ENCODE measurements at places on chromosomes 11 and 22. TPM values are rescaled to one million over a fixed set of nuclear protein-coding genes. Genes with fewer than 3 reads are reported as not detected.

The YAP1 gene
- 0.11 TPM for total RNA-seq

The OR8B8 gene
- not detected for total RNA-seq

The BTBD18 gene
- total RNA-seq = not detected

The MMP1 gene
- not detected for total RNA-seq

The ACR gene
- total RNA-seq = not detected

The CST6 gene
- not detected for total RNA-seq

The B4GALNT4 gene
- total RNA-seq = 0.38 TPM

The TRIM51G gene
- not detected for total RNA-seq

The MFRP gene
- total RNA-seq = not detected

The OR51A2 gene
- not detected for total RNA-seq

The SYCE3 gene
- not detected for total RNA-seq

The OR4D5 gene
- total RNA-seq = not detected

The CSNK2A3 gene
- 2.2 TPM for total RNA-seq

The PICK1 gene
- 18.2 TPM for total RNA-seq

The ANO1 gene
- not detected for total RNA-seq

The C11orf52 gene
- total RNA-seq = not detected

The CD3D gene
- 417 TPM for total RNA-seq

The ANO9 gene
- 21.9 TPM for total RNA-seq

The DKK3 gene
- total RNA-seq = 0.23 TPM

The CLDN5 gene
- total RNA-seq = not detected

The MAP6 gene
- 0.11 TPM for total RNA-seq

The MCAM gene
- total RNA-seq = 4.8 TPM

The OR2AT4 gene
- total RNA-seq = not detected

The CRYBB3 gene
- not detected for total RNA-seq

The HEPN1 gene
- total RNA-seq = not detected

The PGR gene
- not detected for total RNA-seq

The OR5B21 gene
- 0.30 TPM for total RNA-seq

The F2 gene
- total RNA-seq = not detected

The LGALS12 gene
- total RNA-seq = not detected

The MS4A8 gene
- total RNA-seq = not detected

The RRP7A gene
- total RNA-seq = 181 TPM

The MMP27 gene
- total RNA-seq = not detected

The EXPH5 gene
- total RNA-seq = 0.95 TPM

The TBC1D22A gene
- total RNA-seq = 37.4 TPM

The CHST1 gene
- 0.63 TPM for total RNA-seq

The MRGPRD gene
- not detected for total RNA-seq

The HMOX1 gene
- total RNA-seq = 1.6 TPM

The CFAP68 gene
- total RNA-seq = 41.4 TPM

The IGF2 gene
- total RNA-seq = 9.5 TPM

The KDM4F gene
- total RNA-seq = not detected

The LUZP2 gene
- total RNA-seq = not detected

The GGTLC3 gene
- total RNA-seq = not detected

The OR8J3 gene
- total RNA-seq = not detected

The OR2D2 gene
- not detected for total RNA-seq

The LARGE2 gene
- 2.4 TPM for total RNA-seq

All from activated CD8-positive, alpha-beta memory T cell treated with anti-CD3 and anti-CD28 coated beads for 36 hours (primary cell).